ENCODE measurements at places on chromosomes 16 and 17.

- no peak for DNase-seq
These were observed 3.2 kb downstream of the DDX52 start for GRCh38 chr17:37640015-37640414.

DNA sequence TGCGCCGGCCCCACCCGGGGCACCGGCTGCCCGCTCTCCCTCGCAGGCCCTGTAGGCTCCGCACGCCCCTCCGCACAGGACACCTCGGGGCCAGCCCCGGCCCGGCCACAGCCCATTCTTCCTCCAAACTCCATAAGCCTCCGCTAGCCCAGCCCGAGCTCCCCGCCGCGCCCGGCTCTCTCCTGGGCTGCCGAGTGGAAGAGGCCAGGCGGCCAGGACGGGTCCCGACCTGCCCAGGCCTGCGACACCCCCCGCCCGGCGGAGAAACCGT is 397 bp downstream of the NCOR1 start:
- DNase-seq, result peak; percentile 42

- no peak for DNase-seq
These were observed 24.6 kb upstream of the FAAP100 start for GRCh38 chr17:81576621-81577277.

DNA sequence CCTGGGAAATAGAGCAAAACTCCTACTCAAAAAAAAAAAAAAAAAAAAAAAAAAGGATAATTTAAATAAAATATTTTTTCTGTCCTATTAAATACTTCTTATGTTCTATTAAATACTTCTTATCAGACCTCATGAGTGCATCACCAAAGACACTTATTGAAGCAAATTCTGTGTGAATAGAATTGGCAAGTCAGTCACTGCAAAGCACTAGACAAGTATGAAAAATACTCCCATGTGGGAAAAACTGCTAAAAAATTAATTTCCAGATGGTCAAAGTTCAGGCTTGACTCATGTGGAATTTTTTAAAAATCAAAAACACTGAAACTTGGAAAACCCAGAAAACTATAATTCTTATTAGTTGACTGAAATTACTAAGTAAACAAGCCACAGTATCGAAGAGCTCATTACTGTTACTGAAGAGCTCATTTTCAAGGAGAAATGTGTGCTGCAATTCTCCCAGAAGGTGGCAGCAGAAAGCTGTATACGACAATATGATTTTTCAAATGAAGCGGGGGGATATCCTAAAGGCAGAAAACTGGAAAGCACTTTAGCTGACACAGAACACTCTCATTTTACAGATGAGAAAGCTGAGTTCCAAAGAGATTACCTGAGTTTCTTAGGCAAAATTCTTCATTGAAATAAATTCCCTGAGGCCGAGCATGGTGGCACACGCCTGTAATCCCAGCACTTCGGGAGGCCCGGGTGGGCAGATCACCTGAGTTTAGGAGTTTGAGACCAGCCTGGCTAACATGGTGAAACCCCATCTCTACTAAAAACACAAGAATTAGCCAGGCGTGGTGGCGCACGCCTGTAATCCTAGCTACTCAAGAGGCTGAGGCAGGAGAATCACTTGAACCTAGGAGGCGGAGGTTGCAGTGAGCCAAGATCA is 15.9 kb upstream of the FBXO47 start:
- peak; percentile 80 for DNase-seq

DNA sequence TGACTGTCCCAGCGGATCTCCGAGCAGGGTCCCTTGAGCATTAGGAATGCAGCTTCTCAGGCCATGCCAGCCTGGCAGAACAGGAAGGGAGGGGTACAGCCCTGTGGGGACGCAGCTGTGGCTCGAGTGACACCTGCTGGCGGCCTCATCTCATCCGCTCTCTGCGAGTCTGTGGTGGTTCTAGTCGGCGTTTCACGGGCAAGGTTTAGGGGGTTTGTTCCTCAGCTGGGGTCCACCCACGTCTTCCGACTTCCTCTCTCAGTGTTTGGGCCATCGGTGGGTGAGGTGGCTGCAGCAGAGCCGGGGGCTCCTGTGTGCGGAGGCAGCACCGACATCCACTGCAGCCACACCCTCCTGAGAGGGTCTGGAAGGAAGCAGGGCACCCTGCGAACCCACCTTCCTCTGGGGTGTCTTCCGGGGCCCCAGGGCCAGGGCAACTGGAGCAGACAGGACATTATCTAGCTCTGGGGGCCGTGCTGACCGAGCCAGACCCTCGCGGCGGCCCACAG is 33.3 kb downstream of the JPH3 start:
- no peak for DNase-seq

DNA sequence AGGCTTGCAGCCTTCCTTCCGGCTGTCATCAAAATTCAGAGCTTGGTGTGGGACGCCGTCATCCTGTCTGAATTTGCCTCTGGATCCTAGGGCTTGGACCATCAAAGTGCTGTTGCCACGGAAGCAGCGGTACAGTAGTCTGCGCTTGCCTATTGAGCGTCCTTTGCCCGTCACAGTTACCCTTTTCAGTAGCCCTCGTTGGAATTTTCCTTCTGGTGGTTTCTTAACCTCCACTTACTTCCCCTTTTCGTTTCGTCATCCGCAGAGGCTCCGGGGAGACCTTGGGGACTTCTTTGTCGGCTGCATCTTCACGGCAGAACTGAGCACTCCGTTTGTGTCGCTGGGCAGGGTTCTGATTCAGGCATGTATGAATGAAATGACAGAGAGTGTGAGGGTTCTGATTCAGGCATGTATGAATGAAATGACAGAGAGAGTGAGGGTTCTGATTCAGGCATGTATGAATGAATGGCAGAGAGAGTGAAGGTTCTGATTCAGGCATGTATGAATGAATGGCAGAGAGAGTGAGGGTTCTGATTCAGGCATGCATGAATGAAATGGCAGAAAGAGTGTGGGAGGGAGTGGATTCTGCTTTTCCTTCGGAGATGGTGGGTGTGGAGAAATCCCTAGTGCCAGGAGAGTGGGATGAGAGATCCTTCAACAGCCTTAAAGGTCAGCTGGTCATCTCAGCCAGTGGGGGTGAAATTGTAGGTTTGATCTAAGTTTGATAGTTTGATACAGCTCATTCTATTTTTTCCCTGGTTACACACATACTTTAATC is 8.0 kb downstream of the TLCD3A start:
- peak; percentile 31 for DNase-seq

DNA sequence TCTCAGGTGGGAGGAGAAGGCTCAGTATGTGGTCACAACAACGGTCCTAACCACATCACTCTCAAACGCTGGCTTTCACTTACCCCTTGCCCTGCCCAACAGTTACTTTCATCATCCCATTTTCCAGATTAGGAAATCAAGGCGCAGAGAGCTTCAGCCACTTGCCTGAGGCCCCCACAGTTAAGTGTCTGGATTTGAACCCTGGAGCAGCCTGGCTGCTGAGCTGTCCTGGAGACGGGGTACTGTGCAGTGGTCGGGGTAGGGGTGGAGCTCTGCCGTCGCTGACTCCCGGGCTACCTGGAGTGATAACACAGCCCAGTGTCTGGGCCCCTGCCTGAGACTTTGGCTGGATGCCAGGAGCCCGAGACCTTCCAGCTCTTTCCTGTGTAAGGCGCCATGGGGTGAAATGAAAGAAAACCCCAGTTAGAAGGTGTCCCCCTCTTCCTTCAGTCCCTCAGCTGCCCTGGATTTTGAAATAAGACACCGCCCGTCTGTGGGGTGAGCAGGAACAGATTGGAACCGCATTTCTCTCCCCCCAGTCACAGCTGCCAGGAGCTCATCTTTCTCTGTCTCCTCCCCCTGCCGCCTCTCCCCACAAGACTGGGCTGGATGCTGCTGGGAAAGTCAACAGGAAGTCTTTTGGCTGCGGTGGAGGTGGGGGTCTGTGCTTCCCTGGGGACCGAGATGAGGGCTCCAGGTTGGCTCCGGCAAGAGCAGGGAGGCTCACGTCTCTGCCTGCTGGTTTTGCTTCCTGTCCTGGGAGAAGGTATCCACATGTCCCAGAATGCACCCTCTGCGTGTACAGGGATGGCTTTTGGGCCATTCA is 280.2 kb downstream of the SEC14L1 start:
- no peak for DNase-seq

- no peak for DNase-seq
These were observed 1.7 kb upstream of the PRSS21 start for GRCh38 chr16:2815299-2815771.

DNA sequence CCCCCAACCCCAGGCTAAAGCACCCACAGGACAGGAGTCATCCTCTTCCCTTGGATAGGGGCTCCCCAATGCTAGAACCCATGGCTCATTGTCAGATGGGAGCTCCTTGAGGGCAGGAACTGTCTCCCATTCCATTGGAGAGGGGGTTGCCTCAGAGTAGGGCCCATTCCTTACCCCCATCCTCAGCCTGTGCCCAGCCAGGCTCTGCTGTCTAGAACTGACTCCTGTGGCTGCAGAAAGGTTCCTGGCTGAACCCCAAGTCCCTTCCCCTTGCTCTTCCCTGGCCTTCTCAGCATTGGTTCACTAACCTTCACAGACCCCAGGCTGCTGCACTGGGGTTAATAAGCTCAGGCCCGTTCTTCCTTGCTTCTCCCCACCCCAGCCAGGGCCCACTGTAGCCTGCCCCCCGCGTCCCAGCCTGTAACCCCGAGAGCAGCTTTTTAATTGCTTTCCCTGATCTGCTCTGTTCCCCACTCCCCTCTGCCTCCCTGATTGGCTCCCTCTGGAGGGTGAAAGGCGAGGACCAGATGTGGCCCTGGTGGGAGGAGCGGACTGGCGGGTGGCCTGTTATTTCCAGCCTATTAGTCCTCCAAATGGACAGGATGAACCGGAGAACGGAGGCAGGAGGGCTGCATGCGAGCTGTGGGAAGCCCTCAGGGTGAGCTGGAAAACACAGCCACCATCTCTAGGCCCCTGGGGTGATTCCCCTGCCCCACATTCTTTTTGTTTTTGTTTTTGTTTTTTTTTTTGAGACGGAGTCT is 6.0 kb upstream of the GFAP start:
- no peak for DNase-seq

DNA sequence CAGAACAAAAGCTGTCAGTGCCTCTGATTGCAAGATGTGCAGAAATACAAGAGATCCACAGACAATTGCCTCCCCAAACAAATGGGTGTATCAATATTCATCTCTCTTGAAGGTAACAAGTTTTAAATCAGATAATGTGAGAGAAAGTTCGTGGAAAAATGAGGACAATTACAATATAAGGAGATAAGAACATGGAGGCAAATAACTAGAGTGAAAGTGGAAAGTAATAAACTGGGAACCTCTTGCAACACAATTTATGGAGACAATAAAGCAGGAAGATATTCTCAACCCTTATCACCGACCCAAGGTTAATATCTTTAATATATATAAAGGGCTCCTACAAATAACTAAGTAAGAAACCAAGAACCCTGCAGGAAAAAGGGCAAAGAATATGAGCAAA is 14.2 kb upstream of the KRT19 start:
- DNase-seq, result no peak

DNA sequence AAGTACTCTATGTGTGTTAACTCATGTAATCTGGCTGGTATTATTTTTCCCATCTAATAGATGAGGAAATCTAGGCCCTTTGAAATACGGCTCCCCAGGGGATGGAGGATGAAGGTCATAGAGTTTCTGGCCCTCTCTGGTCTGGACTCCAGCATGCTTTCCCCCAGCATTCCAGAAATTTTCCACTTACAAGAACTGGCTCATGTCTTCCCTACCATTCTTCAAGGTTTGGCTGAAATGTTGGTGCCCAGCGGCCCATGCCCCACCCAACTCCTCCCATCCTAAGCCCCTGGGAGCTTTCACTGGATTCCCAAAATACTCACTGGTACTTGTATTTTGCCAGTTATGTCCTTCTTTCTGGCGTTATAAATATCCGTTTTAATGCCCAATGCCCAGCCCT is 237.5 kb upstream of the NLRP1 start:
- no peak for DNase-seq

- DNase-seq, result no peak
These were observed 2.4 kb upstream of the ARL2BP start for GRCh38 chr16:57242650-57243049.

DNA sequence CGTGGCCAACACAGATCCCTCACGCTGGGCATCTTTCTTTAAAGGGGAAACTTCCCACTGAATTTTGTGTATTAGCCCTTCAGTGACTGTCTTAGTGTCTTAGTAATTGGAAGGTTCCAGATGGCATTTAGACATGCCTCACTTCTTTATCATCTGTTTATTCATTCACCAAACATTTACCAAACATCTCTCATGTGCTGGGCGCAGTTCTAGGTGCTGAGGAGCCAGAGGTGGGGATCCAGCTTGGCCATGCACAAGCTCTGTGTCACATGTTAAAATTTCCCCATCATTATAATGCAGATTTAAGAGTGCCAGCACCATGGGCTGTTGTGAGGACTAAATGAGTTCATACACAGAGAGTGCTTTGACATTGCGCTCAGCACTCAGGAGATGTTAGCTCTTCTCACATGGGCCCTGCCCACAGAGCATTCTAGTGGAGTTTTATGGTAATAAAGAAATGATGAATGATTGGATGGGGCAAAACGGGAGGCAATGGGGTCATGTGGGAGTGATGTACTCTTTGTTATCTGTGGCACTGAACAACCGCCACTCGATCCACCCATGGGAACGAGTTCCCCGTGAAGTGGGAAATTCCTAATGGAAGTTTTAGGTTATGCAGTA is 119.7 kb downstream of the SNX29 start:
- peak; percentile 61 for DNase-seq

DNA sequence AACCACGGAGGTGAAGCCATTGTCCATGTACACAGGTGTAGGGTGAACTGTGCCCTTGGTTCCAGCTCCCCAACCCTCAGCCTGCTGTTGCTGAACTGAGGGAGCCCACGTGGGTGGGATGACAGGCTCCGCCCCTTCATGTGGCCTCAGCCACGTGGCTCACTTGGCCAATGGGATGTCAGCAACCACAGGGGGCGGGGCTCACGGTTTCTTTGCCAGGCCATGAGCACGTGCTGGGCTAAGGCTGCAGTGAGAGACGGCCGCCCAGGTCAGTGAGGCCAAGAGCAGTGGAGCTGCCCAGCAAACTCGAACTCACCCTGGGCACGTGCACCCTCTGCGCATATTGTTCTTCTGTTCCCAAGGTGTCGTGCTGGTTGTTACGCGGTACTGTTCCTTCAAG is 282.6 kb downstream of the IRF8 start:
- DNase-seq, result no peak

- peak; percentile 88 for DNase-seq
These were observed 17.7 kb downstream of the BCL7C start for GRCh38 chr16:30875871-30876801.

DNA sequence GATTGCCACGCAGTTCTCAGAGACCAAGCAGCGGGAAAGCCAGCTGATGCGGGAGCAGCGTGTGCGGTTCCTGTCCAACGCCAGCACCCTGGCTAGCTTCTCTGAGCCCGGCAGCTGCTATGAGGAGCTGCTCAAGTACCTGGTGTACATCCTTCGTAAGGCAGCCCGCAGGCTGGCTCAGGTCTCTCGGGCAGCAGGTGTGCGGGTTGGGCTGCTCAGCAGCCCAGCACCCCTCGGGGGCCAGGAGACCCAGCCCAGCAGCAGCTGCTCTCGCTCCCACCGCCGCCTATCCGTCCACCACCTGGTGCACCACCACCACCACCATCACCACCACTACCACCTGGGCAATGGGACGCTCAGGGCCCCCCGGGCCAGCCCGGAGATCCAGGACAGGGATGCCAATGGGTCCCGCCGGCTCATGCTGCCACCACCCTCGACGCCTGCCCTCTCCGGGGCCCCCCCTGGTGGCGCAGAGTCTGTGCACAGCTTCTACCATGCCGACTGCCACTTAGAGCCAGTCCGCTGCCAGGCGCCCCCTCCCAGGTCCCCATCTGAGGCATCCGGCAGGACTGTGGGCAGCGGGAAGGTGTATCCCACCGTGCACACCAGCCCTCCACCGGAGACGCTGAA is 15.2 kb downstream of the CACNA1G start:
- DNase-seq, result peak; percentile 70
